Adrenal gland (tissue), 19 donors: ENCODE measurements at places on chromosomes 13 and 19. TPM values are rescaled to one million over a fixed set of nuclear protein-coding genes. Genes with fewer than 3 reads are reported as not detected.

ACTMAP gene
- 7.9 TPM for polyA plus RNA-seq

C19orf67 gene
- not detected for polyA plus RNA-seq

DNA sequence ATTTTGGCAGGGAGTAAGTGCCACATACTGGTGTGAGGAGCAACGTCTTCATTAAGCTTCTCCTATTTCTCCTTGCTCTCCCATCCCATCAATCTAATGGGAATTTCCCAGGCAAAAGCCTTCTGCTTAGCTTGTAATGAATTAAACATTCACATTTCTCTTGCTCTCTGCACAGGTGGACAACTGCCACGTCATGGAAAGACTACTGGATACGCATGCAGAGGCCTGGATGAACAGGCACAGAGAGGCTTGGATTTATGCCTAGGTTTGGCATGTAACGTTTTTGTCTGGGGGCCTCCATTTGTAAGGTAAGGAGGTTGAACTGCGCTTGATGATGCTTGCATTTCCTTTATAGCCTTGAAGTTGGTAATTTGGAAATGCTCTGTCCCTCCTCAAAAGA lies 374.8 kb downstream of the KLF12 start:
- DNase-seq, result no peak

GRCh38 chr13:74770361-74770760 lies 636.2 kb upstream of the KLF12 start:
- DNase-seq, result no peak

DNA sequence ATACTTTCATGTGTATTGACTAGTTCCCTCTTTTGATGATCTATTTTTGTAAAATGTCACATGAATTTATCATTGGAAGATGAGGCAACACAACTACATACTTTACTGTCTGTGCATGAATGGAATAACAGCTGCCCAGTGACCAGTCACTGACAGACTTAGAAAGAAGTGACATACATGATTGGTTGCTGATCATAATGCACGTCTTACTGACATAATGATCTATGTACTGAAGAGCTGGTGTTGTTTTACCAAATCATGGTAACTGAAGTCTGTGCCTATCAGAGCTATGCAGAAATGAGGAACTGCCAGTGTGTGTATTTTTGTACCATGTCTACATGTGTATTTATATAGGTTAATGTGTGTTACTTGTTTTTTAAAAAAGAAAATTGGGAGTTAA lies 26.5 kb downstream of the GPR18 start:
- DNase-seq, result peak; percentile 8

- no peak for DNase-seq
Observed at GRCh38 chr13:83223546-83223945, 658.7 kb downstream of the SLITRK1 start.
